ENCODE measurements at places on chromosomes 6 and 20.

DNA sequence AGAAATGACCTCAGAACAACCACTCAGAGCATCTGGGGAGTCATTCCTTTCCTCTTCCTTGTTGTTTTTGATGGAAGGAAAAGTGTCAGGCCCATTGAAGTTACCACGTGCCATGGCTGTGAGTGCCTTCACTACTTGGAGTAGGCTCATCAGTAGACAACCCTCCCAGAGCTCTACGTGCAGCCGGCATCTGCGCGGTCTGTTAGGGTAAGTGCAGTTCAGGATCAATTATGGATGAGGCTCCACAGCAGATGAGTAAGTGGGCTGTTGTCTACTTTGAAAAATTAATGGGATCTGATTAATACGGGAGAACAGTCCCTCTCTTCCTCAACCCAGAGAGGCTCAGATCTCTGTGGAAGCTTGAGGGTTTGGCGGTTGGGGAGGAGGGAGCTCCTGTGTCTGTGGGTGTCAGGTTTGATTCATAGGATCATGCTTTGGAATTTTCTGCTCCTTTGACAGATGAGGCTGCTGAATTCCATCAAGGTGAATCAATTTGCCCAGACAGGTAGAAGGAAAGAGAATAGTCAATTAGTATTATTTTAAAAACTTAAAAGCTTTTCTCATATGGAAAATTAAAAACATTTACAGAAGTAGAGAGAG is 93.8 kb upstream of the TOX2 start:
- no peak for DNase-seq

- DNase-seq: no peak
These were observed 6.2 kb downstream of the TGM2 start for GRCh38 chr20:38158701-38159351.

GRCh38 chr6:138253731-138254130 is 35.4 kb upstream of the PBOV1 start:
- no peak for DNase-seq

DNA sequence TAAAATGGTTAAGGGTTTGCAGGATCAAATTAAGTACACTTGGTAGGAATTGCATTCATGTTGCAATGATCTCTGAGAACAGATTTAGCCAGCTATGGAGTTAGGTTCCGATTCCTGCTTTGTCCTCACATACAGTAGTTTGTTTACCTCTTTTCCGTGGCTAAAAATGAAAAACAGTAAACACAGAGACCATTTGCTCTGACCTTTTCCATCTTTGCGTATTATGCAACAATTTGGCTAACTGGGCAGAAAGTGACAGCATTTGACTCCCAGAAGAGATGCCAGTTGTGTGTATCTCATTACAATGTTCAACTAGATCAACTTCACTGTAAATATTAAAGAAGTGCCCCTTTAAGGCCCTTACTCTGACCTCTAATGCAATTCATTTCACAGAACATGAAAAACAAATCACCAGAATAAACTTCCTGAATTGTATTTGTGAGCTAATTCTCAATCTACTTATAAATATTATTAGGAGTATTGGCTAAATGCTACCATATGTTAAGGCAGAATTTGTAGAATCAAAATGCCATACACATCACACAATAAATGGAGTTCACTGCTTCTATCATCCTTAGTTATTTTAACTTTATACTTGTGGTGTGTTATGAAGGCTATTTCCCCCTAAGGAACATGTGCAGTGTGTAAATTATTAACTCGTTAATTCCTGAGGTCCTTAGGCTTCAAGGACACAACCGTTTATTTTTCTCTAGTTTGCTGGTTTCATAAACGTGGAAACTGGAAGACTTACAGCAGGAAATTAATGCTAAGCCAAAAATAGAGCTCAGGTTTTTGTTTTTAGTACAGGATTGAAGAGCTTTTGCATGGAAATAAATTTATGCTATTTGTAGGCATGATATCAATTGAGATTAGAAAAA is 380.7 kb upstream of the CITED2 start:
- DNase-seq: no peak

DNA sequence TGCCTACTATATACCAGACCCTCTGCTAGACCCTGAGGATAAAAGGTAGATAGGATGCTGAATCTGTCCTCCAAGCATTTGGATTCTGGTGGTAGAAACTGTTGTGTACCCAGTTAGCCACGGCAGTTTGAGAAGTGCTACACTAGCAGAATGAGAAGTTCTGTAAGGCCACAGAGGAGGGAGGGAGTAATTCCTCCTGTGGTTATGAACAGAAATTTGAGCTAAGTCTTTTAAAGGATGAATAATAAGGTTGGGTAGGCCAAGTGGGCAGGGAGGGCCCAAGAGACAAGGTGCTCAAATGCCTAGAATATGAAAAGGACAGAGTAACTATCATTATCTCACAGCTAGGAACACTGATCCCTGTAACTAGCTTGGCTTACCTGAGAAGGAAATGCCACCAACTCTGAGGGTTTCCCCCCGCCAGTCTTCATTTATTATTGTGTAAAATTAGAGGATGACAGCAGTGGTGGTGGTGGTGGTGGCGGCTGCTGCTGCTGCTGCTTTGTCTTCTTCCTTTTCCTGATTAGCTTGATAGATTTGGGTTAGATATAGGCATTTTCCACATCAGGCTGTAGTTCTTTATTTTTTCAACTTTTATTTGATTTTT is 243.3 kb downstream of the PRL start:
- DNase-seq: no peak

GRCh38 chr20:45066372-45066771 is 34.6 kb downstream of the KCNS1 start:
- DNase-seq: no peak

DNA sequence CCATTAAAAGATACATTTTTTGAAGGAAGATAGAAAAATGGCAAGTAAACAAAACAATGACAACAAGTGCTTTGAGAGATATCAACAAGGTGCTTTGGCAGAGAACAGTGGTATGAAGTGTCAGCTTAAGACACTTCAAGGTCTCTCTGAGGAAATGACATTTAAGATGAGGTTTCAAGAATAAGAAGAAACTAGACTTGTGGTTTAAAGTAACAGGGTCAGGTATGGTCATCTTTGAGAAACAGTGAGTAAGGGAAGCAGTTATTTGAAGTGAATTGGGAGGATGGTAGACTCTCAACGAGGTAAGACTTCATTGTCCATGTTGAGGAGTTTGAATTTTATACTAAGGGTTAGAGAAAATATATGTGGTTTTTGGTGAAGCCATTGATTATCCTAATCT is 77.8 kb downstream of the SYCP2L start:
- no peak for DNase-seq

DNA sequence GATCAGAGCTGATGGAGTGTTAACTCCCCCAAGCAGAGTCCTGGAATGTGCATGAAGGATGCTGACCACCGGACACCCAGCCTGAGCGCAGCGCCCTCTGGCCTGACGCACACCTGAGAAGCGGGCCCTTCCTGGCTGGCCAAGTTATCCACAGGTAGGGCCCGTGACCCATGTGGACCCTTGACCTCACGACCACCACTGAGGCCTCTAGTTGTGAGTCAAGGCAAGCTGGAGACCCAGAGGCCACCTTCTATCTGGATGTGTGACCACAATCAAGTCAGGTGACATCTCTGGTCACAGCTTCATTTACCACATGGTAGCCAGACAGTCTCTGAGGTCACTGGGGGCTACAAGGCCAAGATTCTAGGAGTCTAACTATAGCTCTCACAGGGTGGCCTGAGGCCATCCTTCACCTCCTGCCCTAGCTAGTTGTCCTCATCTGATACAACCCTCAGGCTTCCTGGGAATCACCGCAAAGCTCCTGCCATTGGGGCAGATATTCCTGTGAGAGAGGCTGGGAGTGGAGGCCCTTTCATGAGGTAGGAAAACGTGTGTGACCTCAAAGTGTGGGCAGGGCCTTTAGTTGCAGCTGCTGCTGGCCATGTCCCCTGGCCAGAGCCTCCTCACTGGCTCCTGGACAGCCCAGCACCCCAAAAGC is 53.1 kb downstream of the DSTN start:
- DNase-seq: no peak

DNA sequence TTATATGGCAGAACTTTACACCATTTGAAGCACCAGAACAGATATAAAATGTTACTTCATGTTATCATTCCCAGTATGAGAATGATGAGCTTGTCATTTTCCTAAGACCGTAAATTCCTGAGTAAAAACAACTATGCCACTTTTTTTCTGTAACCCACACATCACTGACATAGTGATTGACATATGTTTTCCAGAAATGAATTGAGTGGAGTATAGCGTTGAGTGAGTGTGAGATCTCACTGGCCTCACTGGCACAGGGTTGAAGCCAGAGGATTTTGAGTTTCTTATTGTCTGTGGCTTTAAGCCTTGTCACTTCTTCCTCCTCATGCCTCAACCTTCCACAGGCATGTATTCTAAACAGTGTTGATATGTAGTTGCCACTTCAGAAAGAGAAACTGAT is 62.3 kb downstream of the PDE7B start:
- no peak for DNase-seq

- no peak for DNase-seq
These were observed 16.3 kb downstream of the CENPQ start for GRCh38 chr6:49479308-49479970.

GRCh38 chr20:42338294-42339201 is 720.4 kb upstream of the CHD6 start:
- no peak for DNase-seq

DNA sequence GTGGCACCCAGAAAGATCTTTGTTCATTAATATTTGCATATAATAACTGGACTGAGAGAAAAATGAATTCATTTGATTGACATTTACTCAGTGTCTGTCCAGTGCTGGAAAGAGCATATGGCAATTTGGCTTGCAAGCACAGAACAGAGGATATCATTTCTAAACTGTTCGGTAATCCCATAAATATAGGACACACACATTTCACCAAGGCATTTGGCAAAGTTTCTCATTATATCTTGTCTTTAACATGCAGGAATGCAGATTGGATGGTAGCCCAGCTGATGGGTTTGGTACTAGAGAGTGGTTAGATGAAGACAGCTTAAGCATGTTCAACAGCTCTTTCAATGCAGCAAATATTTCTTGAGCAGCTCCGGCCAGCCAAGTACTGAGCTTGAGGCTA is 259.2 kb downstream of the PRKN start:
- no peak for DNase-seq

DNA sequence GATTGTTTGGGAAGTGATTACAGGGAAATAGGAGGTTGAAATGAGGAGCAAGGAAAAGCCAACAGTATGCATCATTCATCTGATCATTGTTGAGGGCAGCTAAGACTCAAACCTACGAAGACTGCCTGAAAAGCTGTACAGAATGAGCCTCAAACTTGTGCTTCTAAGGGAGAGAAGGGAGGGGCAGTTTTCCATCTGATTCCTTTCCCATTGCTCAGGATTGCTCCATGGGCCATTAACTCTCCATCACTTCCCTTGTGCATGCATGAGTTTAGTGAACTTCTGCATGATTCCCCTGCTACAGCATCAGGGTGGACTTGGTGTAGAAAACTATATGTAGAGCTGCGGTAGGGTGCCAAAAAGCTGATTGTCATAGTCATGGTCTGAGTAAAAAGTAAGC is 742.7 kb upstream of the SLC35B3 start:
- DNase-seq: no peak

DNA sequence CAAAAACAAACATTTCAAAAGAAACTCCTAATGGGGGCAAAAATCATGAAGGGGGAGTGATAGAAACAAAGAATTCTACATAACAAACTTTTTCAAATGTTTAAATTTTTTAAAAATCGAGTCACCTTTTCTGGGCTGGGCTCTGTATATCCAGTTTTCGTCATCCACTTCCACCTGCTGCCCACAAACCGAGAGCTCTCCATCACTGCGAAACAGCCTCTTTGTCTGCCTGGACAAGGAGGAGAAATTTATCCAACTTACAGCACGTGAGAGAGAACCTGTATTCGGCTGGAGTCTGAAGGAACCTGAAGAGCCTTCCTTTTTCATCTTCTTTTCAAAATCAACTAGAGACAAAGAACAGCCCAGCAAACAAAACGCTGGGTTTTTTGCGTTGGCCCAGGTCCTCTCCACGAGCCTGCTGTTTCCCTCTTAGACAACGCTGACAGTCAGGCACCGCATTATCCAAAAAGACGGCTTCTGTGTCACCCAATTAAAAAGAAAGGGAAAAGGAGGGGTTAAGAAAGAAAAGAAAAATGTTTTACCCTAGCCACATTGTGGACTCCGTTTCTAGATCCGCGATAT is 72.4 kb upstream of the NHSL1 start:
- no peak for DNase-seq

GRCh38 chr20:58473453-58474425 is 41.5 kb downstream of the APCDD1L start:
- no peak for DNase-seq

GRCh38 chr20:44023515-44024371 is 109.1 kb downstream of the TOX2 start:
- no peak for DNase-seq

GRCh38 chr6:95417856-95418255 is 159.5 kb upstream of the MANEA start:
- no peak for DNase-seq
